ENCODE measurements at places on chromosomes 12 and 14.

- no peak for DNase-seq
These were observed 53.0 kb upstream of the RPH3A start for GRCh38 chr12:112738531-112738930.

DNA sequence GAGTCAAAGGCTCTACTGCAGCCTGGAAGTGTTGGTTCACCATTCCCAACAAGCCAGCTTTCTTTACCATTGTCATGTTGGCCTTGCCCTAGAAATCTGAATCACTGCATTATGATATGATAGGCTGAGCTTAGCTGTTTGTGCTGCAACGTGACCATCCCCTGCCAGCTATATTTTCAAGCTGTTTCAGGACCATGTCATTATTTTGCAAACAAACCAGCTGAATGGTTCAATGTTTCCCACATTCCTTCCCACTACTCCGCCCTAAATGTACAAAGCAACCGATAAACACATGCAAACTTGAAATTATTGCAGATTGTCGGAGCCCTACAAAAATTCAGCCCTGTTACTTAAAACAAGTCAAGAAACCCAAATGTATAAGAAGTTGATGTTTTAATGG is 136.1 kb downstream of the KICS2 start:
- no peak for DNase-seq

GRCh38 chr12:5051913-5052312 is 8.2 kb downstream of the KCNA5 start:
- no peak for DNase-seq

- no peak for DNase-seq
These were observed 50.2 kb downstream of the PTPN21 start for GRCh38 chr14:88504602-88505001.

DNA sequence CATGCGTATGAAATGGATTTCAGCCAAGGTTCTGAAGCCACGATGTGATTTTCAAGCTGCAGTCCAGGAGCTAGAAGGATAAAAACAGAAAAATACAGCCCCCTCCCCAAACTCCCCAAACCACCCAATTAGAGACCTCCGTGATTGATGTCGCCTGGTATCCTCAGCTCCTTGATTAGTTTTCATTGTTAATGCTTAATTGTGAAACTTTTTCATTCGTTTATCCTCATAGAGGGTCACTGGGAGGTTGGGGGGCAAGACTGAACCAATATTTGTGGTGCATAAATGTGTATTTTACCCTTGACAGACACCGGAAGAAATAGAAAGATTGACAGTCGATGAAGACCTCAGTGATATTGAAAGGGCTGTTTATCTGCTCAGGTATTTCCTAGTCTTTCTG is 1.6 kb downstream of the PPP4R4 start:
- no peak for DNase-seq

DNA sequence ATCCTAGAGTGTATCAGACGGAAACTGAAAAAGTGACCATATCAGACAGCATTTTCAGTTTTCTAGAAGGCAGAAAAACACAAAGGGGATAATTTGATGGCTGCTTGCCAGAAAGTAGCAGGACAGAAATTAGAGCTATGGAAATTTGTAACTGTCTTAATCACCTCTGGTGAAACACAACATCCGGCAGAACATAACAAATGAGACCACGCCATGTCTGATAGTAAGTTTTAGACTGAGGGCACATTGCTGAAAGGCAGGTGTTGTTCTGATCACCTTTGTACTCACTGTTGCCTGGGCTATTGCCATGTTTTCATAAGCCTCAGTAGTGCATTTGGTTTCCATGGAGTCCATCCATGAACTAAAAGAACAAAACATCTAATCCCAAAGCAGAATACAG is 290.3 kb downstream of the PAWR start:
- DNase-seq, result no peak

DNA sequence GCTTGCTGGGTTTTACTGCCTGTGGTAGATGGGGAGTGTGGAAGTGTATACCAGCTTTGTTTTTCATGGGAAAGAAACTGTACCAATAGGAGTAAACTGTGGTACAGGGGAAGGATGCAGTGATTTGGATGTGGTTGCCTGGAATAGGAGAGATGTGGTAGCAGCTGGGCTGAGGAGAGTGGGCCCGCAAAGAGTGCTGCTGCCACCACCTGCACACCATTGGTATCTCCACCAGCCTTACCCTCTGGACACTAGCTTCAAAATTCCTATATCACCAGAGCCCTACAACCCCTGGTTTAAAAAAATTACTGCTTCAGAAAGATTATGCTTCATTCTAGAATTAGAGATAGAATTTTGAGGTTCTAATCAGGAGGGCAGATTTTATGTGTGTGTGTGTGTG is 53.6 kb downstream of the AKAP6 start:
- no peak for DNase-seq

DNA sequence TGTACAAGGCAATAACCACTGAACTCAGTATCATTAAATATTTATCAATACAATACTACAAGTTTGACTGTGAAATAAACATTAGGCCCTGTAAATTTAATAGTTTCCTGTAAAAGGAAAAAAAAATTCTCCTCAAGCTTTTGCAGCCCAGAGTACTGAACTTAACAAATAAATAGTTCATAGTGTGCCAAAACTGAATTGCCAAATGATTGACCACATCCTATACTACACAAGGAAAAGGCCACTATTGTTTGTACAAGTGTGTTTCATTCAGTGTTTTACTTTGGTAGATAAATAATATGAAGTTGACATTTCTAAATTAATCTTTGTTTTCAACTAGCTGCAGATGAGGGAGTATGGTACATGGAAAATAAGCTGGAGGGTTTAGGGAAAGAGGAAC is 379.6 kb downstream of the FLRT2 start:
- DNase-seq, result no peak

DNA sequence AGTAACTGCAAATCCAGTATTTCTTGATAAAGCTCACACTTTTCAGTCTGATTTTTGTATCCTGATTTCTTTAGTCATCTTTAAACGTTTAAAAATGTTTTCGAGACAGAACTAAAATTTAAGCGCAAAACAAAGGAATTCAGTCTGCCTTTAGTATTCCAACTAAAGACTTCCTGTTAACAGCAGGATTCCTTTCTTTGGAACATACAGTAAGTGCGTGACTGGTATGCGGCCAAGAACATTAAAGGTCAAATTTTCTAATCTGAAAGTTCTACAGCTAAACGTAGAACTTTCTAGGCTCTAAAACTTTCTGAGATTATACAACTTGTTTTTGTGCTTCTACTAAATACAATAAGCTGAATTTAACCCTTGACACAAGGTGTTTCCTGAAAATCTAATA is 9.9 kb downstream of the SAV1 start:
- no peak for DNase-seq

- no peak for DNase-seq
These were observed 1288.4 kb downstream of the AACS start for GRCh38 chr12:126353604-126354003.

DNA sequence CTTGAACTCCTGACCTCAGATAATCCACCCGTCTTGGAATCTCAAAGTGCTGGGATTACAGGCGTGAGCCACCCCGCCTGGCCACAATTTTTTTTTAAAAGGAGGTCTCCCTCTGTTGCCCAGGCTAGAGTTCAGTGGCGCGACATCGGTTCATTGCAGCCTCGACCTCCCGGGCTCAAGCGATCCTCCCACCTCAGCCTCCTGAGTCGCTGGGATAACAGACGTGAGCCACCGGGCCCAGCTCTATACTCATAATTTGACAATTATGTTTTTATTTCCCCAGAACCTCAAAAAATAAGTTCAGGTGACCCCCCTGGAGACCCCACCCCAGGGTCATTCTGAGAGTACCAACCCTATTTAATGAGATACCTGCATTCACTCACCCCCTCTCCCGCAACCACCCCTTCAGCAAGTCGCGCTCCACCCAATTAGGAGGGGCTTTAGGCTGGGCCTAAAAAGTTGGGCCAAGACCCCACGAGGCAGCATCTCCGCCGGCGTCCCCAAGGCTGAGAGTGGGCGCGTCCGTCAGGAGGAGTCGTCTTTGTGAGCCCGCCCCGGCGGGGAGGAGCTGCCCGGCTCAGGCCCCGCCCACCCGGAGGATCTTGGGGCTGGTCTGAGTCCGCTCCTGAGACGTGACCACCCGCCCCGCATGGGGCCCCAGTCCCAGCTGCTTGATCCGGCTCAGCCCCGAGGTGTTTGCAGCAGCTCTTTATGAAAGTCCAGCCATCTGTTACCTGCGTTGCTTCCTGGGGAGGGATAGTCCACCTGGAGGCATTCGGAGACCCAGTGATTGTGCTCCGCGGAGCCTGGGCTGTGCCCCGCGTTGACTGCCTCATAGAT is at the start of gene ANKRD33:
Gene ANKRD33, plus strand, starts transcription at position 628 of the 840 bp plus-strand sequence. Its CDS starts 84 bp downstream, at position 712.
- no peak for DNase-seq
